Activated CD4-positive, alpha-beta T cell treated with anti-CD3 and anti-CD28 coated beads, Interleukin-2, amount 10 ng/mL, durations not matched to agents 7 days and 5 days (primary cell): ENCODE measurements at places on chromosomes 4 and X.

GRCh38 chr4:8504279-8505007 lies 63.9 kb downstream of the TRMT44 start:
- no peak for DNase-seq

- peak; percentile 35 for DNase-seq
Measured at GRCh38 chrX:64842492-64842891, 133.8 kb downstream of the ZC4H2 start.

DNA sequence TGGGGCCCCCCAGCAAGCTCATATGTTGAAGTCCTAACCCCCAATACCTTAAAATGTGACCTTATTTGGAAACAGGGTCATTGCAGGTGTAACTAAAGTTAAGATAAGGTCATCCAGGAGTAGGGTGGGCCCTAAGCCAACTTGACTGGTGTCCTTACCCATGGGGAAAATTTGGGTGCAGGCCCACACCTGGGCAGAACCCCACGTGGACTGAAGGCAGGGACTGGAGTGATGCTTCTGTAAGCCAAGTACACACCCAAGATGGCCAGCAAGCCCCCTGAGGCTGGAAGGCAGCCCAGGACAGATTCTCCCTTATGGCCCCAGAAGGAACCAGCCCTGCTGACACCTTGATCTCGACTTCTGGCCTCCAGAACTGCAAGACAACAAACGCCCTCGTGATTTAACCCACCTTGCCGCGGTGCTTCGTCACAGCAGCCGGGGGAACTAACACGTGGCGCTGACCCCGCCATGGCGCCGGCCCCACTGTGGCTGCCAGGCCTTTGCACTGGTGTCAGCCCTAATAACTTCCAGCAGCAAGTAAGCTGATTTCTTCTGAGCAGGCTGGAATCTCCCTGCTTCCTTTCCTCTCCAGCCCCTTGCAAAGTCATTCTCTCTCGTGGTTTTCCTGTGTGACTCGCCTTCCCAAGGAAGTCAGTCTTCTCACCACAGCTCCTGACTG lies 23.2 kb upstream of the MXD4 start:
- no peak for DNase-seq

DNA sequence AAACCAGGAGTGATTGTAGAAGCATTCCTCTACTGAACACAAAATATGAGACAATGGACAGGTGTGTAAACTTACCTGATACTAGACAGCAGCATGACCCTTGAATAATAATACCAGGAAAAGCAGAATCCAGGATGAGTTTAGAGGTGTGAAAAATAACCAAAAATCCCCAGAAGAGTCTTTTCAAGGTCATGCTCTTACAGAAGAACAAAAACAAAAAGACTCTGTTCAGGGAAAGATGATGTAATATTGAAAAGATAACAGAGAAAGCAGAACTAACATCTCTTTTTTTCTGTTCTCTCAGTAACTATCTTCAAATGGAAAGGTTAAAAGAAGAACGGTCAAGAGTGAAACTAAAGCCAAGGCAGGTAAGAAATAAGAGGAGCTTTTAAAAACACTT lies 14.0 kb upstream of the ARHGAP10 start:
- DNase-seq, result no peak

GRCh38 chr4:105838082-105838481 lies 57.2 kb upstream of the NPNT start:
- DNase-seq, result no peak

DNA sequence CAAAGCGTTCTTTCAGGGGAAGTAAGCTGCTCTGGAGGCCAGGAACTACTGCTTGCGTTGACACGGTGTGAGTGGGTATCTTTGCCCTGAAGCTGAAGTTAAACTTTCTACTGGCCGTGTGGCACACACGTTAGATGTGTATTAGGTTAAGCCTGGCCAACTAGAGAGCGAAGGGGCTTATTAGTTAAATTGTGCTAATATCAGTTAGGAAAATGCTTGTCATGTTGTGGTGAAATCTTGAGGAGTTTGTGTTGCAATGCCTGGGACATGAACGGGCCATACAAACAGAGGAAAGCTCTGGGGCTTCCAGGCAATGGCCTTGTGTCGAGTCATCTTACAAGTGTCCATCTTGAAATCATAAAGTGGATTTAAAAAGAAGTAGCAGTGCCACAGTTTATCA lies 62.6 kb downstream of the NSUN7 start:
- no peak for DNase-seq

GRCh38 chr4:149952101-149952500 lies 126.1 kb upstream of the DCLK2 start:
- DNase-seq, result no peak

GRCh38 chr4:104860238-104861123 lies 286.2 kb upstream of the TET2 start:
- DNase-seq, result peak; percentile 54

DNA sequence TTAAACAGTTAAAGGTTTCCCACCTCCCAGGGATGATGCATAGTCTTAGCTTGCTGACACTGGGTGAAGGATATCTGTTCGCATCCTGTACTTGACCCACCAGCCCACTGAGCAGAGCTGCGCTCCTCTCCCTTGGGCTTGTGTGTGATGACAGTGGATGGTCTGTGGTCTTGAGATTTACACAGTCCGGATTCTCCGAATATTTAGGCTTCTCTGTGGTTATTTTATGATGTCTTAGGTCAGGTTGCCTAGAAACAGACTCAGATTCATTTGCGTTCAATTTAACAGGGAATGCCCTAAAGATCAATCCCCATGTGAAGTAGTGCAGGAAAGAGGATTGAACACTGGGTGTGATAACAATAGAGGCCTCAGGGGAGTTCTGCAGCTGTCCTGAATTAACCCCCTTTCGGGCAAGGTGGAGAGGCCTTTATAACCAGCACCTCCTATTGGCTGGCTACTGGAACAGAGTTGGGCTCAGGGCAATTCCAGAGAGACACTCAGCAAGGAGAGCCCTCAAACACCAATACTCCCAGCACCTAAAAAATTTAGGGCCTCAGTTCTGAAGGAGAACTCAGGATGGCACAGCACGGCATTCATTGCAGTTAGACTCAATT lies 653.2 kb upstream of the GALNT7 start:
- DNase-seq, result no peak

DNA sequence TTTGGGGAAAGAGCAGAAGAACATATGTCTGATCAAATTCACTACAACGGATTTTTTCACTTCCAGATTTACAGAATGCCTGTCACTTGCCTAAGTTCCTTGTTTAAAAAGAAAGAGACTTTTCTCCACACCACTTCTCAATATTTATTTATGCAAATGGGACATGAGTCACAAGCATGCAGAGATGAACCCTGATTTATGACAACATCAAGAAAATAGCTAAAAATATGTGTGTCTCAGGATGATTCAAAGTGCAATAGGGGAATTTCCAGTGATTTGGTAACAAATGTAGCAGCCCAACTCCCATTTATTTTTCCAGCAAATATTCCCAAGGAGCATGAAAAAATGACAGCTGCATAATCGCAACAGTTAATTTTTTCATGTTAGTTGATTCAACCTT lies 180.4 kb upstream of the FAT1 start:
- DNase-seq, result no peak

DNA sequence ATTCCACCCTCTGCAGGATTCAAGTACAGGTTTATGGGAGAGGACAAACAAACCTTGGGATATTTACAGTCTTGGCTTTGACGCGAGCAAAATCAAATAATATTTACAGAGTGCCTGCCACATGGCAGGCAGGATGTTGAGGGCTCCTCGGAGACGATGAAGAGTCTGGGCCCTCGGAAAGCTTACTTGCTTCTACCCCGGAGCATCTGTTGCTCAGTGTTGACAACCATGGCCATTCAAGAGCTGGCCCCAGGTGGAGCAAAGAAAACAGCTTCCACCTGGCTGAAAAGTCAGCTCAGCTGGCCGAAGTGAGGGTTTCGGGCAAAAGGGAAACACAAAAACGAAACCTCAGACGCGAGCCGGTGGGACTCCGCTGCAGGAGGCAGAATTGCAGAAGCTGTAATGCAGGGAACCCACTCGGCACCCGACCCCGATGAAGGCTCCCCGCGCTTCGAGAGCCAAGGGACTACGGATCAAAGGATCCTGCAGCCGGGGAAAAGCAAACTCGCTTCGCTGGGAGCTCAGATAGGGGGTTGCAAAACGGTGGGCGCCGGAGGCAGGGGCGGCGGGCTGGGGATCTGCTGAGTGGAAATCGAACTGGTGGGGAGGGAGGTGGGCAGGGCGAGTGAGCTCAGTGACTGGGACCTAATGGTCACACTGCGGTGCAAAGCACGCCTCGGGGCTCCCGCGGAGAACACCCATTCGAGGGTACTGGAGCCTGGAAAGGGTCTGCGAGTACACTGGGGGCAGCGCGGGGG lies 805 bp downstream of the ATP8A1 start:
- peak; percentile 58 for DNase-seq

DNA sequence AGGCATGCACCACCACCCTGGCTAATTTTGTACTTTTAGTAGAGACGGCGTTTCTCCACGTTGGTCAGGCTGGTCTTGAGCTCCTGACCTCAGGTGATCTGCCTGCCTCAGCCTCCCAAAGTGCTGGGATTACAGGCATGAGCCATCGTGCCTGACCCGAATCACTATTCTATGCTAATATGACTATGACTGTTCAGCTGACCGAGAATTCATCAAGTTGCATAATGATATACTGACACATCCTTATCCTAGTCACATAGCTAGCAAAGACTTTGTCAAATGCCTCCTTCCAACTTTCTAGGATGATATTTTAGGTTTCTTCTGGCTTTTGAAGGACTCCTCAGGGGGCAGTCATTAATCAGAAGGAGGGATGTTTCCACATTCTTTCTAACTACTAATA lies 4.8 kb upstream of the GPM6B start:
- DNase-seq, result no peak

- no peak for DNase-seq
Measured at GRCh38 chr4:145679991-145680455, at the start of gene C4orf51. Gene C4orf51, plus strand, starts transcription at chr4:145680146. Its CDS starts 58 bp downstream, at chr4:145680204.

GRCh38 chr4:56264873-56265272 lies 122.4 kb downstream of the AASDH start:
- no peak for DNase-seq

DNA sequence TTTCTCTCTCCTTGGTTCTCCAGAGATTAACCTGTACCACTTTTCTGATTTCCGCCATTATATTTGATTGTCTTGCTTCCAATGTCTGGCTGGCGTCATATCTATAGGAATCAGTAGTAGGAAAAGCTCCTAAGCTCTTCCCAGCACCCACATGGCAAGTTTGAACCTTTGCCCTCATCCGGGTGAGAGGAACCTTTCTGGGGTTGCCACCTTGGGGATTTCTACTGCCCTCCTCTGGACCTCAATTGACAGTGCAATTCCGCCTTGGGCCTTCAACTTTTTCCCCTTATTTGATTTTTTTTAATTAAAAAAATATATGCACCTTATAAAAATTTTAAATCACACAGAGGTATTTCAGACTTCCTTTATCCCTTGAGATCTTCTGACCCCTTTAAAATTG lies 2.0 kb upstream of the CXorf66 start:
- DNase-seq, result no peak

DNA sequence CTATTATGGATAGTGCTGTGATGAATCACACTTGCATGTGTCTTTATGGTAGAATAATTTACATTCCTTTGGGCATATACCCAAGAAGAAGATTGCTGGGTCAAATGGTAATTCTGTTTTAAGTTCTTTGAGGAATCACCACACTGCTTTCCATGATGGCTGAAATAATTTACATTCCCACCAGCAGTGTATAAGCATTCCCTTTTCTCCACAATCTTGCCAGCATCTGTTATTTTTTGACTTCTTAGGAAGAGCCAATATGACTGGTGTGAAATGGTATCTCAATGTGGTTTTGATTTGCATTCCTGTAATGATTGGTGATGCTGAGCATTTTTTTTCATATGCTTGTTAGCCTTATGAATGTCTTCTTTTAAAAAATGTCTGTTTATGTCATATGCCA lies 1120.2 kb downstream of the ARAP2 start:
- DNase-seq, result no peak

GRCh38 chr4:92455329-92455839 lies 151.6 kb downstream of the GRID2 start:
- DNase-seq, result no peak

DNA sequence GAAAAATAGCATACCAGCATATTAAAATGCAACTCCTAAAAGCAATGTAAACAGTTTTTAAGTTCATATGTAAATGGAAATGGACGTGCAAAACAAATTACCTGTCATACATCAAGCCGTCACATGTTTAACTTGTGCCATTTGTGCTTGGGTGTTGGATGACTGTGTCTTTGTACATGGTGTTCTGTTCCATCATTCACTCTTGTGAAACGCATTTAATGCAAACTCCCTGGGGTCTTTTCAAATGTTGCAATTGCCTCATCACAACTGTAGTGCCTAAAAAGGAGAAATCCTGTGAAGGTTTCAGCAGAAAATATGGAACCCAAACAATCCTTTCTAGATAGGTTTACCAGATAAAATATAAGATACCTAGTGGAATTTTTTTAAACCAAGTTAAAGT lies 52.4 kb downstream of the PHOX2B start:
- DNase-seq, result no peak

DNA sequence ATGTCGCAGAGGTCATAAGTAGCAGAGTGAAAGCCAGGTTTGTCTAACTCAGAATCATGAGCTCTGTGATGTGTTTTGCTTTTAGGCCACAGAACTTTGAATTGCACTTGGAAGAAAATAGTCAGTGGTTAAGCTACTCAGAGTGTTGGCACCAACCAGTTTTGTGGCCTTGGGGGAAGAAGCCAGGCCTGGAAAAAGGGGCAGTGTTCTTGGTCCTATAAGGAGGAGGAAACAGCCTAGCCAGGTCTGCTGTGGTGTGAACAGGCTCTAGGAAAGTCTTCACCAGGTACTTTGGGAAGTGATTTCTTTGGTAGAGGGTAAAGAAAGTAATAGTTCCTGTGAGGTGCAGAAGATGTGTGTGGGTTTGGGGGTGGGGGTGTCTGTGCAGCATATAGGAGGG lies 49.2 kb downstream of the FHIP1A start:
- no peak for DNase-seq

GRCh38 chrX:2539586-2539985 lies 38.8 kb upstream of the DHRSX start:
- no peak for DNase-seq

DNA sequence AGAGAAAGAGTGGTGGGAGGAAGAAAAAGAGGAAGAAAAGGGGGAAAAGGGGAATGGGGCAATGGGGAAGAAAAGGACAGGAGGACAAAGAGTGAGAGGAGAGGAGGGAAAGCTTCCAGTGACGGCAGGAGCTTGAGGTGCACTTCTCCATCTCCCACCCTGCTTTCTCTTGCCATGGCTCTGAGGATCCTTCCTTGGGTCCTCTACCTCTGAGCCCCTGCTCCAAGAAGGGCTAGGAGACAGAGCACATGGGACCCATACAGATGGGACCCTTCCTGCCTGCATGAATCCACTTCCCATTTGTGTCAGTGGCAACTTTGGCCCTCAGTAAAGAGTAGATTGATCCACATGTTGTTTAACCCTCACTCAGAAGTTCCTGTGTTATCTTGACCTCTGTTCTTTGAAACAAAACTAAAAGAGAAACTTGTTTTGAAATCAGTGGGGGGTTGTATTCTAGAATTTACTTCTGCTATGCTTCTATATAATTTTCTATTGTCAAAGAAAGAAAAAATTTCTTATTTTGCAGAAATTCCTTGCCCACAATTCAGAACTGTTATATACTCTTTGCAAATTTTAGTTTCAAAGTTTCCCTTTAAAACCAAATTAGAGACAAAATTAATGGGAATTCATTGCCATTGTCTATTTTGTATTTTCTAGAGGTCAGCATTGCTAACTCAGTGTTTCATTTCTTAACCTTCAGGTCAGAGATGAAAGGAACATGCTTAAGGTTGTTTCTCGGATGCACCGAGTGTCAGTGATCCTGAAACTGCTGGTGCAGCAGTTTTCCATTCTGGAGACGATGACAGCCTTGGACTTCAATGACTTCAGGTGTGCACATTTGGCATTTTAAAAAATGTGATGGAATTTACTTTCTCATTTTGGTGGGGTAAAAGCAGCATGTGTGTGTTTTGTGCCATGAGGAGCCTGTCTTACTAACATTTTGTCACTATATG lies 5.0 kb downstream of the TDO2 start:
- DNase-seq, result no peak

GRCh38 chr4:153747406-153747955 lies 12.3 kb downstream of the RNF175 start:
- DNase-seq, result no peak
